ENCODE measurements at places on chromosomes 5 and 9. TPM values are rescaled to one million over a fixed set of nuclear protein-coding genes. Genes with fewer than 3 reads are reported as not detected.

Gene C9orf153
- total RNA-seq = 1.9 TPM

Gene FBXL7
- total RNA-seq = not detected

Gene GKAP1
- total RNA-seq = 2.6 TPM

Gene CDX1
- total RNA-seq = not detected

Gene NTRK2
- not detected for total RNA-seq

Gene CA9
- total RNA-seq = 11.2 TPM

Data from PC-3 (cell line).